Retinal pigment epithelial cell (primary cell): ENCODE measurements at places on chromosomes 6 and 20.

- DNase-seq, result no peak
These were observed 185.6 kb downstream of the BMP7 start for GRCh38 chr20:57080796-57081195.

GRCh38 chr6:125077453-125077852, 76.1 kb upstream of the TPD52L1 start:
- peak; percentile 34 for DNase-seq

DNA sequence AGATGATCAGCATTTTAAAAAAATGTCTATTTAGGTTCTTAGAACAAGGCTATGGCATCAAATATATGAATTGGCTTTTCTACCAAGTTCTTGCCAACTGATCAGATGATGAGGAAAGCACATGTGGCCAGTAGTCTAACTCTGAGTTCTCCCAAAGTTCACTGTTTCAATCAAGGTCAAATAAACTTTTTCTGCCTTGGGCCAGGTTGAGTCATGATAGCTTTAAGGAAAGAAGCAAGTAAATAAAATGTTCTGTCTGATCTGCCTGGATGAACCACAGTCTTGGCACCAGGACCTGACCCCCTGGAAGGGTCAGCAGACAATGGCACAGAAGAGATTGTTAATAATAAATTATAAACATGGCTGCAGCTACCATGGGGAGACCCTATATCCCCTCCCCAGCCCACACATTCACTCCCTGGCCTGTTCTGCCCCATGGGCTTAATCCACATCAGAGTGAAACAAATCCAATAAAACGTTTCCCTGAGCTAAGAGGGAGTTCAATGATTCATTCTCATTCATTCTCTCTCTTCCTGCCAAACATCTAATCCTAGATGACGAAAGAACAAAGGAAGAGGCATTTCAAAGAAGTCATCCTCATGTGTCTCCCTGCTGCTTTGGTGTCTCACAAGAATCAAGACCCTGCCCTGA, 661.6 kb downstream of the DHX35 start:
- no peak for DNase-seq

DNA sequence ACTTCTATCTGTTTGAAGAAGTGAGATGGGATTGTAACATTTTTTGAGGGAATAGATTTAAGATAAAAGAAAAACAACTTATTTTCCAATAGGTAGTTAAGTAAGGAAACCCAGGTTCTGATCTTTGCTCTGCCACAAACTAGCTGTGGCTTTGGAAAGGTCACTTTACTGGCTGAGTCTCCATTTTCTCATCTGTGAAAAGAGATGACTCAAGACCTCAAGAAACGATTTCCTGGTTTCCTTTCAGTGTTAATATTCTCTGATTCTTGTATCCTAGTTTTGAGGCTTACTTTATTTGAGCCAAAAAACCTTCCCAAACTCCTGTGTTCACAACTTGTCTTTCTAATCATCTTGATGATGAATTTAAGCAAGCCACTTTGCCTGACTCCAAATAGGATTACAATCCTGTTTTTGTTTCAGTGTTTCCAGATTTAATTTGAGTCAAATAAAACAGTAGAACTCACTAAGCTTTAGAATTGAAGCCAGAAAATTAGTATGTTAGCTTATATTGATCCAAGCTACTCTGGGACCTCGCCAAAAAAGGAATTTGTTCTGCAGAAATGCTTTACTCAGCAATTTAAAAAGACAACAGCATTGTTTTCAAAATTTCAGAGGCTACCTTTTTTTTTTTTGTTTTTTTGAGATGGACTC, 51.1 kb downstream of the ENPP1 start:
- no peak for DNase-seq

- DNase-seq, result no peak
These were observed 23.7 kb downstream of the NCOA7 start for GRCh38 chr6:125814481-125814880.

GRCh38 chr6:51570168-51570921, 517.1 kb downstream of the PKHD1 start:
- DNase-seq, result no peak

DNA sequence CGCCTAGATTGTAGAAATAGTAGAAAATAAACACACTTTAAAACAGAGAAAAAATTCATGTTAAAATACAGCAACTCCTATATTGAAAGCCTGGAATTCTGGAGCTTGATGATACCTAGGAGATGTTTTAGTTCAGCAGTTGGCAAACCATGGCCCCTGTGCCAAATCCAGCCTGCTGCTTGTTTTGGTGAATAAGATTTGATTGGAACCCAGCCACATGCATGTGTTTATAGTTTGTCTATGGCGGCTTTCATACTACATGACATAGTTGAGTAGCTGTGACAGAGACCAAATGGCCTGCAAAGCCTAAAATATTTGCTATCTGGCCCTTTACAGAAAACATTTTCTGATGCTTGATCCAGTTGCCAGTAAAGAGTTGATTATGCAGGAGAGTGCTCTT, 57.2 kb downstream of the PAX1 start:
- DNase-seq, result no peak

DNA sequence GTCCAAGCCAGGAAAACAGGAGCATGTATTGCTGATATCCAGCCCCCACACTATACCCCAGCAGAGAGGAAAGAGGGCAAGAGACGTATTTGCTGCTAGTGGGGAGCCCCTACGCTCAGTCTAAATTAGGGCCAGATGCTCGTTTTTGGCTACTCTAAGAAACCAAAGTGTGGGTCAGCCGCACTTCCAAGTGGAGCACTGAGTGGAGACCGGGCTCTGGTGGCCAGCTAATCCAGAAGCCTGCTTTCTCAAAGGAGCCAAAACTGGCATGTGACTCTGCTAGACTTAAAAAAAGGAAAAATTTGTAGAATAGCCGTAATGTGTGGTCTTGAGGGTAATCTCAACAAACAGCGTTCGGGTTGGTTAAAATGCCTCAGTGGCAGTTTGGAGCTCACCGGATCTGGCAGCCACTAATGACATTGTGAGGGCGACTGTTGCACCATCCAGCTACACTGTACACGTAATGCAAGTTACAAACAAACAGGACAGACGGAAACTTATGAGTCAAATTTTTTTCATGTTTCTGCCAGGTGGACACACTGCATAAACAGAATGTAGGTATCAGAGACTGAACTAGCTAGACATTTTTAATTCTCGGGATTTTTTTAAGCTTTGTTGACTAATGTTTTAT, 230.9 kb downstream of the FOXC1 start:
- no peak for DNase-seq

GRCh38 chr6:149031859-149032598, 285.2 kb downstream of the UST start:
- peak; percentile 60 for DNase-seq

DNA sequence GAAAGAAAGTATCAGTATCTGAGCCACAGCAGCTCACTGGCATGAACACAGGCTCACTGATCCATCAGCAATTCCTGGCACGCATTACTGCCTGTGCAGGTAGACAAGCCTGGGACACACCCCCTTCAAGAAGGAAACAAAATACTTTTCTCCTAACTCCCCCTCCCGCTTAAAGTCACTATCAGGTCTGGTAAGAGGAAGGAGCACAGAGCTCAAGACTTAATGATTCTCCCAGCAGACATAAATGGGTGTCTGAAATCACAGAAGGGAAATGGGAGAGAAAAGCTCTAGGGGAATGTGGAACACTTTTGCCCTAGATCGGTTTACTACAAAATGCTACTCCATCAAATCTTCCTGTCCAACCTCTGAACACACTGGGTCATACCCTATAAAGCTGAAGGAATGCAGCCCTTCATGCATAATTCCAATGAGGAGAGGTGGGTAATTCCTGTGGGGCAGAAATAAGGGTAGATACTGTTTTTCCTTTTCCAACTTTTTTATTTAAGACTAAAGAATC, at the start of gene ADGRF1:
Gene ADGRF1 (minus strand): TSS at position 58 of the 517 bp plus-strand sequence. CDS start 13,271 bp downstream, outside the sequence.
- DNase-seq, result no peak

- DNase-seq, result no peak
These were observed 19.8 kb upstream of the SIM1 start for GRCh38 chr6:100484474-100484873.

GRCh38 chr6:53347250-53347920, 1.4 kb downstream of the ELOVL5 start:
- no peak for DNase-seq

DNA sequence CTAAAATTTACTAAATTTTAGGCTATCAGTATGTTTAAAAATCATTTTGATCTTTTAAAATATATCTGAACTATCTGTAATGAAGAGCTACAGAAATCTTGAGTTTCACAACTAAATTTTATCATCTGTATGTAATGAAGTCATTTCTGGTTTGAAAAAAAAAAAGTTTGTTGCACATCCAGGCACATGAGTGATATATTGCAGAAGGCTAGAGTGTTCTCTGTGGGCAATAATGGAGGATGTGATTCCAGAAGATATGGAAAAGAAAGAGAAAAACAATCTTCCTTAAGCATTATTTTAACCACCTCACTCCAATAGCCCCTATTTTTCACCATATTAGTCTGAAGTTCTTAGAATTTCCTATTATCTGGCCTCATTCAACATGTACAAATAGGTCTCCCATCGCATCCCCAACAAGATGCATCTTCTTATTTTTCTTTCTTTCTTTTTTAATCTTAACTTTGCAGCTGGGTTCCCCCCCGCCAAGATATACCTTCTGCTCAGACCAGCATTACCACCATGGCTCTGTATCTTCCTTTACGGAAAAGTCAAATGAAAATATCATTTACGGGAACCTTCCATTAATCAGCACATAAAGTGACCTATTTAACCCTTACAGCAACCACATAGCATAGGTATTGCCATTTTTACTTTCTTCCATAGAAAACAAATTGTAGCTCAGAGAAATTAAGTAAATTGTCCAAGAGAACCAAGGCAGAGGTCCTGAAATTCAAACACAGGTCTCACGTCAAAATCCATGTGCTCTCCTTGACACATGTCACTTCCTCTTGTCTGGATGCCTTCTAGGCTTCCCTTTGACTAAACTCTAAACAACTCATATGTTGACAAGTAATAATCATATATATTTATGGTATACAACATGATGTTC, 116.9 kb downstream of the KIF13A start:
- no peak for DNase-seq

DNA sequence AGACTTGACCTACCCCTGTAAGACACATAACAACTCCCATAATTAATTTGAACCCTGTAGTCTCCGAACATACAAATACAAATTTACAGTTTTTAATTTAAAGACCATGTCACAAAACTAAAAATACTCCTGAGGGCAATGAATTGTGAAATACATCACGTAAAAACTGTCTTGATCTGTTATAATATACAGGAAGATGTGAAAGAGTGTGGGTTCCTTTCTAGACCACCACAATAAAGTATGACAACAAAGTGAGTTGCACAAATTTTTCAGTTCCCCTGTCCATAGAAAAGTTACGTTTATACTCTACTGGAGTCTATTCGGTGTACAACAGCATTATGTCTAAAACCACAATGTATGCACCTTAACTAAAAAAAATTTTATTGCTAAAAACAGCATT, 11.0 kb upstream of the BLOC1S5 start:
- no peak for DNase-seq

DNA sequence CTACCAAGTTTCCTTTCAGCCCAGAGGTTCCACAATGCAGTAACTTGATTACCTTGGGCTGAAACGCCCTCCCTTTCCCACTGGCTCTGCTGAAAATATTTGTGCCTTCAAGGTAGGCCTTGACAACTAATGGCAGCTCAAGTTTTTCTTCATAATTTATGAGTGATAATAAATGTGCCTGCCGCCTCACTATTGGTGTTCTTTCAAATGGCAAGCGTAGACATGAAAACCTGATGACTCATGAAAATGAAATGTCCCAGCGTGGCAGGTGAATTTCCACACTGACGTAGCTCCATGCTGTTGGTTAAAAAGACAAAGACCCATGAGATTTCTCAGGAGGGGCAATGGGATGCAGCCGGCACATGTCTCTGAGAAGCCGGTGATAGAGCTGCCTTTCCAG, 107.2 kb upstream of the GGTLC1 start:
- DNase-seq, result no peak

- no peak for DNase-seq
These were observed 20.3 kb upstream of the ABT1 start for GRCh38 chr6:26576407-26576843.

DNA sequence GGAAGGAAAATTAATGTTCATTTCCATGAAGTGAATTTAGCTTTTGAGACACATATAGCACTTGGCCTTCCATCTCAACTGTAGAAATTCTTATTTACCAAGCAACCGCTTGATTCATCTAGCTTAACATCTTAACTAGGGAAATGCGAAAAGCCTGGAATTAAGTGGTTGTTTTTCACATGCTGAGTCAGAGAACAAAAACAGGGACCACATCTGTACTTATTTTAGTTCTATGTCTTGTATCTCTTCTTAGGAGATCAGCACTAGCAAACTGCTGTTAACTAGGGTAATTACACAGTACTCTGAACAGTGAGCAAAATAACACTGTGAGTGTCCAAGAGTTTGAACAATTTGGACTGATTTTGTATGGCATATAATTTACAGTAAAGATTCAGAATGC, 590.9 kb upstream of the NRSN1 start:
- no peak for DNase-seq

DNA sequence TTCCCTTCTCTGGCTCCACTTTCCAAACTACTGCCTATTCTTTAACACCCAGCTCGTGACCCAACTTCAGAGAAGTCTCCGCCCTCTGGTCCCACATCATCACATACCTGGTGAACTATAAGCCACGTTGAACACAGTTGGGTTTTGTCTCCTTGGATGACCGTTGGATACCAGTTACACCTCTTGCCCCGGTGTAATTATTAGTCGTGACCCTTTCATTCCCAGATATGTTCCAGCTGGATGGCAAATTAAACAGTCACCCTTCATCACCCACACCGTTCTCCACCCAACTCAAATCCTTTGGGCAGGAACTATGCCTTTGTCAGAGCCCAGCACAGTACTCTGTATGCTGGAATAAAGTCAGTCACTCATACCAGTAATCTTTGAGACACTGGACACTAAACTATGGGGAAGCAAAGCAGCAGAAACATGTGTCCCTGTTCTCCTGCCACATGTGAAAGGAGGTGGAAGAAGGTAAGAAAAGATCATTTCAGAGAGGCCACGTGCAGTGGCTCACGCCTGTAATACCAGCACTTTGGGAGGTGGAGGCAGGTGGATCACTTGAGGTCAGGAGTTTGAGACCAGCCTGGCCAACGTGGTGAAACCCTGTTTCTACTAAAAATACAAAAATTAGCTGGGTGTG, 22.5 kb downstream of the PLAGL2 start:
- DNase-seq, result no peak

DNA sequence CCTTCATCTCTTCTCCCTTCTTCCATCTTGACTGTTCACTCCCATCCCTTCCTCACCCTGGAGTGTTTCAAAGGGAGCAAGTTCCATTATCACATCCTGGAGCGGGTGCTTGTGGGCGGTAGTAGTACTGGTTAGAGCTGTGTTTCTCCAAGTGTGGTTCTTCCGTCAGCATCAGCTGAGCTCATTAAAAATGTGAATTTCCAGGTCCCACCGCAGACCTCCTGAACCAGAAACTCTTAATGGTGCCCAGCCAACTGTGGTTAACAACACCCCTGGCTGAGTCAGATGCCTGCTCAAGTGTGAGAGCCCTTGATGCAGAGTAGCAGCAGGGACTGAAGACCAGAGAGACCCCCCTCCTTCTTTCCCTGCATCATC, 24.4 kb downstream of the ANGPT4 start:
- DNase-seq, result no peak

- DNase-seq, result no peak
These were observed 30.0 kb downstream of the KCNG1 start for GRCh38 chr20:50992733-50993457.
